HT1080 (cell line): ENCODE measurements at places on chromosomes 13 and 19. TPM values are rescaled to one million over a fixed set of nuclear protein-coding genes. Genes with fewer than 3 reads are reported as not detected.

DNA sequence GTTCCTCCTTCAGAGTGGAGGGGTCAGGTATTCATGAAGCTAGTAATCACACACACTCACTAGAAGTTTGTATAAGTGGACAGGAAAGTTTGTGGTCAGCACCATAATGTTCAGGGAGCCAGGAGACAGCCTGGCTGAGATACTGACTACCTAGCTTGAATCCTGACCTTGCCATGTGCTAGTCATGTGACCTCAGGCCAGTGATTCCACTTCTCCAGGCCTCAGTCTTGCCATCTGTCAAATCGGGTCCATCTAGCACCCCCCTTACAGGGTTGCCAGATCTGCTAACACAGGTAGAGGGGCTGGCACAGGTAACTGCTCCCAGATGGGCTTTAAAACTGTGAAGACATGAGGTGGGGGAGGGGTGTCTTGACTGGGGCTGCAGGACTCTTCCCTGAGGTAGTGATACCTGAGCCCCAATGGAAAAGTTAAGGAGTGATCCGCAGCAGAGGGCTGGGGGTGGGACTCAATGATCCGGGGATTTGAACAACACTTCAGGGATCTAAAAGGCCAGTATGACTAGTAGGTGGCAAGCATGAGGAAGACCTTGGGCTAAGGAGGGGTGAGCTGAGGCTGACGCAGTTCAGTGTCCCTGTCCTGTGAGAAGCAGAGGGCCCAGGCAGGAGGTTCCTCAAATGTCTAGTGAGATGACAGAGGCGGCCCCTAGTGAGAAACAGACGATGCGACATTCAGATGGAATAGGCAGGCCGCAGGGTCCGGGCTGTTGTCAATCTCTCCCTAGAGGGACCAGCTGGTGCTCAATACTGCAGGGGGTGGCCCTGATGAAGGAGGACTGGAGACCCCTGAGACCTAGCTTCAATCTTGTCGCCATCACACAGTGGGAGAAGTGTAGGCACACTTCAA, 8.5 kb downstream of the ACTMAP start:
- no peak for DNase-seq

DNA sequence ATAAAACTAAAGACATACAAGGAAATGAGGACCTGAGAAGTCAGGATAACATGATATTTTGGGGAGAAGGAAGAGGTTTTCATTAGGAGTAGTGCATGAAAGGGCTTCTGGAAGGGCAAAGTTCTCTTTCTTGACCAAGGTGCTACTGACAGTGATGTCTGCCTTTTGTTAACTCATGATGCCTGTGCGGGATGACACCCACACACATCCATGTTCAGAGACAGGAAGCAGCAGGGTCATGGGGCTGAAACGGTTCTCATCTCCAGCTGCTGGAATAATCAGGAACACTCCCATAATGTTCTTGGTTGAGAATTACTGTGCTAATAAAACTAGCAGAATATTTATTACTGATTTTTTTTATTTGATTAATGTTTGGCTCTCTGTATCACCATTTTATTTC, 29.1 kb downstream of the KCNC3 start:
- DNase-seq = no peak

DNA sequence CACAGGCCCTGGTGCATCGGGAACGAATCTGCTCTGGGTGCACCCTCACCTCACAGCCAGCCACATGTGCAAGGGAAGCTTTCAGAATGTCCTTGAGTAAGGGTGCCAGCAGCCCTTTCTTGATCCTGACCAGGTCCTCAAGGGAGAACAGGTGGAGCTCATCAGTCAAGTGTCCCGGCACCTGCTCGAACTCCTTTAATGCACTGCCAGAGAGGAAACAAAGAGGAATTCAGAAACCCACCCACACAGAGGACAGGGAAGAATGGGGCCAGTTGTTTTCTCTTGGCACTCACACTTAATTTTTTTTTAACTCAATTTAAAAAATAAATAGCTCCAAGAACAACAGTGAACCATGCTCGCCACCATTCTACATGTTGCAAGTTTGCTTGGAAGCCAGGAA, 41.7 kb downstream of the RUBCNL start:
- DNase-seq = no peak

CEACAM19 gene
- total RNA-seq = 0.03 TPM in 1 of 2 replicates, not detected in the other

PLPP2 gene
- total RNA-seq = 98.0 and 104 TPM in 2 replicates
